AG04449 (cell line): ENCODE measurements at places on chromosomes 4 and X.

- no peak for DNase-seq
Measured at GRCh38 chrX:16873106-16873505, 2.9 kb upstream of the RBBP7 start.

DNA sequence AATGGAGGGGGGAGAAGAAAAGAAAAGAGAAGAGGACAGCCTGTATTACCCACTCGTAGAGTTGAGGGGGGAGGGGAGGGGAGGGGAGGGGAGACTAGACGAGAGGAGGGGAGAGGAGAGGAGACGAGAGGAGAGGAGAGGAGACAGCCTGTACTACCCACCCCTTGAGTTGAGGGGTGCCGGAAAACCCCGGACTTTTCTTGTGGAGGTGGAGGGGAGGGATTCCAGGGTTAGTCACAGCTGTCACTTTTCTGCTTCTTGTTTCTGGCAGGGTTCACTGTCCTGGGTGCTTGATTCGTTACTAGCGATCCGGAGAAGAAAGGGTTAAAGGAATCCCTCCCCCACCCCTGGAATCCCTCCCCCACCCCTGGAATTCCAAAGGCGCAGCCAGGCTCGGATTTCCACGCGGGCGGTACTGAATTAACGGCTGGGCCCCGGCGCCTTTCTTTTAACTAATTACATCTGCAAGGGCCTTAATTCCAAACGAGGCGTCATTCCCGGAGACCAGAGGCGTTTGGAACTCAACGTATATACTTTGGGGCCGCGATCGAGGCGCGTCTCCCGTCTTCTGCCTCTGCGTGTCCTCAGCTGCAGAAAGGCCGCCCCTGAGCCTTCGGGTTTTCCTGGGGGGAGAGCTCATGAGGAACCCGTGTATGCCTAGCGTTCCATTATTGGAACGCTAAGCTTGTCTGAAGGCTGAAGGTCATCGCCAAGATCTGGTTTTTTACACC is 20.1 kb upstream of the CSF2RA start:
- DNase-seq, result no peak

DNA sequence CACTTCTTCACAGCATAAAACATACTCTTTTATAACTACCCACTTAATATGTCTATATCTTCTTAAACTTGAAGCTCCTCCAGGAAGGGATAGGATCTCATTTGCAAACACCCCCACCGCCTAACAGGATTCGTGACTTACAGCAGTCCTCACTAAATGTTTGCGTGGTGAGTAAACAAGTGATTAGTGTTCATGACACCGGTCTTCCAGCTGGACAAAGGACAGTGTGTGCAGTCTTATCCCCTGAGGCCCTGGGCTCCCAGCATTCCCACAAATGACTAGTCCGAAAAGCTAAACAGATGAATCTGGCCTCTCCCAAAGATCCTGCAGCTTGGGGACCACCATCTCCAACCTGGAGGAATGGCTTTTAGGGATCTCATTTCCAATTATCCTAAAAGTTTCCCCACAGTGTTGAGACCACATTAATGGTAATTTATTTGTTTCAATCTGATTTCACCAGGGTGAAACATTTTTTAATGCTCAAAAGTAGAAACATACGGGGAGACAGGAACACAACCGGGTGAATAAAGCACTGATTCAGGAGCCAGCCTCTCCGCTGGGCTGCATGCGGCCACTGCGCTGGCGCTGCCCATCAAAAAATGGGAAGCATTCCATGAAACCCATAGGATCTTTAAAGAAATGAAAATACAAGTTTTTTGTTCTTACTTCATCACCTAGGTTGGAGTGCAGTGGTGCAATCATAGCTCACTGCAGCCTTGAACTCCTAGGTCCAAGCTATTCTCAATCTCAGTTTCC is 69.2 kb downstream of the HADH start:
- DNase-seq, result peak; percentile 21

DNA sequence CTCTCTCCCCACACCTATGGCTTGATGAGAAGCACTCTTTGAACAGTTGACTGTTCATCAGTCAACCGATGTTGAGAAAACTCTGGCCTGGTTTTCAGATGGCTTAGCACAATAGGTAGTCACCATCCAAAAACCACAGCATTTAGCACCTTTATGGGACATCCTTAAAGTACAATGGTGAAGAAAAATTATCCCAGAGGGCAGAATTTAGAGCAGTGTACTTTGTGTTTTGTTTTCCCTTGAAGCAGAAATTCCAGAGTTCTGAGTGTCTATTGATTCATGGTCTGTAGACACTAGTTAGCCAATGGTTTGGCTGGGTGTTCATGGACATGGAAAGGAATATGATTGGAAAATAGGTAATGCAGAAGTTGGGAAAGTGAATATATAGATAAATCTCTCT is 487.0 kb downstream of the PDHA2 start:
- DNase-seq, result no peak

DNA sequence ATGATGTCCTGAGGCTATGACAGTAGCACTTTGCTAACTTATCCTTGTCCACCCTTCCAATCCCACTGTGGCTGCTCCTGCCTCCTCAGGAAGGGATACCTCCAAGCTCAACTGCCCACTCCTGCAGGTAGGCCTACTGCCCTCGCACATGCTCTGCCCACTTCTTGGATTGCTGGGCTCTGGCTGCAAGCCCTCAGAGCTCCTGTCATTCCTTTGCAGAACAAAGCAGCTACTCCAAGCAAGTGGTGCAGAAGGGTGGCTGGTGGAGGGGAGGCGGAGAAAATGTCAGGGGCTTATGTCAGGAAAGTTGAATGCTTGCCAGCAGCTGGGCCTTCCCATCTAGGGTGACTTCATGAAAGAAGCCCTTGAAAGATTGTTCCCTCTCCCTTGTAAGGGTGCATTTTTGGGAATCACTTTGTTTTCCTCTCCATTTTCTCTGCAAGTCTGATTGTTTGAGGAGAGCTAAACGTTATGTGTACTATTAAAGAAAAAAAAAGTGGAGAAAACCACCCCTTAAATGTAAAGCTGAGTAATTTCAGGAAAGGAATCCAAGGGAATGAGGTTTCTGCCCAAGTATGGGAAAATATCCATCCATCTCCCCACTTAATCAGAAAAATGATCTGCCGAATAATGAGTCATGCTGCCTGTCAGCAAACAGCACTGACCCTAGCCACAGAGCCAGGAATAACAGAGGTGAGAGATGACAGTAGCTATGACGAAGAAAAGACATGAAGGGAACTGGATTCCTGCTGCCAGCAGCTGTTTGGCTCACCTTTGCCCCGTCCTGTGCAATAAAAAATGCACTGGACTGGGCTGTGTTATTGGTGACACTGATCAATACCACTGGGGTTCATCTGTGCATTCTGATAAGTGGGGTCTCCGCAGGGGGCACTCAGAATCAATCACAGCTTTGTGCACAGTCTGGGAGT is 102.0 kb downstream of the RTL5 start:
- DNase-seq, result peak; percentile 56
